ENCODE measurements at places on chromosomes 1 and 21.
A peak's percentile ranks its signal among the peaks of the same experiment; 100 is the strongest.

GRCh38 chr1:182670032-182670749, 14.2 kb downstream of the RGS8 start:
- no peak for ATAC-seq

DNA sequence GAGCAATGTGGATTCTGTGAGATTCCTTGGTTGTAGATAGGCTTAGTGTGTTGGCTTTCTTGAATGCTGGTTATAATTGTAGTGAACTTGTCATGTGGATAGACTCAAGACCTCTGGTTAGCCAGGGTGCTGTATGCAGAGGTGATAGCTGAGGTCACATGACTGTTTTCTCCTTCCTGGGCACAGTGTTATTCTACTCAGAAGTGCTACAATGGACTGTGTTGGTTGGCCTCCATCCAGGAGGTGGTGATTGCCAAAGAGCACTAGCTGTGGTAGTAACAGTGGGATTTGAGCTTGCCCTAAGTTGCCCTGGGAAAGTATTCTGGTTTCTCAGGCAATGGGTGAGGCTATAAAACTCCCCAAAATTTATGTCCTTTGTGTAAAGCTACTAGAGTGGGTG, 71.6 kb downstream of the SH3BGR start:
- ATAC-seq, result no peak

- ATAC-seq, result no peak
Measured at GRCh38 chr1:78420181-78420580, 70.6 kb upstream of the PTGFR start.

DNA sequence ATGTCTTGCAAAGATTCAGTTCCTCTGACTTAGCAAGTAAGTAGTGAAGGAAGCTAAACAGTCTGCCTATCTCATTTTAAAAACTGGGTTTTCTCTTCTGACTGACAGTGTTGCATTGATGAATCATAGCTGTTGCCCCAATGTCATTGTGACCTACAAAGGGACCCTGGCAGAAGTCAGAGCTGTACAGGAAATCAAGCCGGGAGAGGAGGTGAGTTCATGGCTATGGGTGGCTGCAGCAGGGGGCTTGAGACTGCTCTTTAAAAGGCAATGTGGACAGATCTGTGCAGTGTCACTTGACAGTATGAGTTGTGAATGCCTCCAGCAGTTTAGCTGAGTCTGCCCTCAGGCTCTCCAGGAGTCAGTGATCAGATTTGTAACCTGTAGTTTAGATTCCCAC, 46.6 kb downstream of the SMYD2 start:
- ATAC-seq, result no peak

DNA sequence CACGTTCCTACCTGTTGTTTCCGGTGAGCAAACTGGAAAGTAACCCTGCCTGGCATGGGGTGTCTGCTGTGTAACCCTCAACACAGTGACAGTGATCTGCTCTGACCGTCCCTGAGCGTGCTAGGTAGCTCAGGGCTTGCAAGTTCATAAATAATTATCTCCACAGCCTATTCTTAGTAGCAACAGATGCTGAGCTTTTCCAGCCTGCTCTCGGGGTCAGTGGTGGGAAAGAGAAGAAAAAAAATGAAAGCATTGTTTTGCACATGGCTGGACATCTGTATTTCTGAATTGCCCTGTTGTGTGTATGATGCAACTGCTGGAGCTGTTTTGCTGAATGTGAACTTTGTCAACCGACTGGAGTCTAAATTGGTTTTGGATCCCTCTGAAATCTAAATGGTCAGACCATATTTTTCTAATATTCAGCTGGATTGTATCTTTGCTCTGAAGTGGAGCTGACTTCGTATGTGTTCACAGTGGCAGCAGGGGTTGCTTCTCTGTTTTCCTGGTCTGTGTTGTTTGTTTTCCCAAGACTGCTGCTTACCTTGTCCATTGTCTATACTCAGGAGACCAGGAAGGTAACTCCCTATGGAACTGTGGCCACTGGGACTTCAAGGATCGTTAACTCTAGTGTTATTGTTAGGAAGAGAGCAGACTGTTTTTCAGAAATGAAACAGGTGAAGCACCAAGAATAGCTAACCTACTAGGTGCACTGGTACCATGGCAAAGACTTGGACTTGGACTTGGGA, 27.0 kb downstream of the TGFB2 start:
- no peak for ATAC-seq

- no peak for ATAC-seq
Measured at GRCh38 chr1:150626150-150626549, 3.3 kb downstream of the ENSA start.

DNA sequence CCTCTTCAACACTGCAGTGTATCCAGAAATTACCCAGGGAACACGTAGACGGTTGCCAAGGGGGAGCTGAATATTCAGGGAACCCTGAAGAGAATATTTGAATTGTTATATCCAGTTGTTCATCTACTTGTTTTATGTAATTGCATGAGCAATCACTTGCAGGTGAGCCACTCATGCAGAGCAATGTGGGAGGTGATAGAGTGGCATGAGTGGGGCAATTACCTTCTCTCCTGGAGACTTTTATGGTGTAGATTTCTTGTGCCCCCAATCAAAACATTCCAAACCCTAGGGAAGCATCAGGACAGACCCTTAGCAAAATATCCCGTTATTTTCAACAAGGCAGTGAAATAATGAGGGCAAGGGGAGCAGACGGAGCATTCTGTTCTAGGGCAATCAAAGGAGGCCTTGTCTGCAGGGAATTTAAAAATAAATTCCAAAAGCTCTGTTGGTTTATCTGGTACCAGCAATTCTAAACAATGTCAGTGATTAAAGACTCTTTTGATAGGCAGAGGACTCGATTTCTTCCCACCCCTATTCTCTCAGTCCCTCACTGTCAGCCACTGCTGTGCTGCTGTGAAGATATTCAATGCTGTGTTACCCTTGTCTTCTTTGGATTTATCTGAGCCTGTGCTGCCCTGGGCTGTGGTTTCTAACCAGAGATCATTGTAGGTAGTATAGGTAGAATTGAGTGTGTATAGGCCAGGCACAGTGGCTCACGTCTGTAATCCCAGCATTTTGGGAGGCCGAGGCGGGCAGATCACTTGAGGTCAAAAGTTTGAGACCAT, 180.2 kb upstream of the MAP1LC3C start:
- ATAC-seq, result no peak

DNA sequence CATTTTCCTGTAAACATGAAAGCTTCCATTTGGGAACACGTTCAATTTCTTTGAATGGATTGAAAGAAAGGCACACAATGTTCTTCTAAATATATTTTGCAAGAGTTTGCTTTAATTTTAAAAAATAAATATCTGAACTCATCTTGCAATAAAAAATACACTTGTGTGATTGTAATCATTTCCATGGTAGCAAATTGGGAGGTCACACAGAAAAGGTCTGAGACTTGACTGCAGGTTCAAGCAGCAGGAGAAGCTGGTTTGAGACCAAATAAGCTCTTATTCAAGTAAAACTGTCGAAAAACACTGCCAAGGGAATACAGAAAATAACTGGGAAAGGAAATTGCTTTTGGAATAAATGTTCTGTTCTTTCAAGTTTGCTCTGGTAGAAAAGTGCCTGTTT, 498.9 kb downstream of the ADGRL2 start:
- no peak for ATAC-seq

- peak; percentile 30 for ATAC-seq
Measured at GRCh38 chr21:29025328-29025713, 853 bp downstream of the USP16 start.

- ATAC-seq, result peak; percentile 43
Measured at GRCh38 chr1:211331011-211331709, 4.5 kb downstream of the TRAF5 start.

DNA sequence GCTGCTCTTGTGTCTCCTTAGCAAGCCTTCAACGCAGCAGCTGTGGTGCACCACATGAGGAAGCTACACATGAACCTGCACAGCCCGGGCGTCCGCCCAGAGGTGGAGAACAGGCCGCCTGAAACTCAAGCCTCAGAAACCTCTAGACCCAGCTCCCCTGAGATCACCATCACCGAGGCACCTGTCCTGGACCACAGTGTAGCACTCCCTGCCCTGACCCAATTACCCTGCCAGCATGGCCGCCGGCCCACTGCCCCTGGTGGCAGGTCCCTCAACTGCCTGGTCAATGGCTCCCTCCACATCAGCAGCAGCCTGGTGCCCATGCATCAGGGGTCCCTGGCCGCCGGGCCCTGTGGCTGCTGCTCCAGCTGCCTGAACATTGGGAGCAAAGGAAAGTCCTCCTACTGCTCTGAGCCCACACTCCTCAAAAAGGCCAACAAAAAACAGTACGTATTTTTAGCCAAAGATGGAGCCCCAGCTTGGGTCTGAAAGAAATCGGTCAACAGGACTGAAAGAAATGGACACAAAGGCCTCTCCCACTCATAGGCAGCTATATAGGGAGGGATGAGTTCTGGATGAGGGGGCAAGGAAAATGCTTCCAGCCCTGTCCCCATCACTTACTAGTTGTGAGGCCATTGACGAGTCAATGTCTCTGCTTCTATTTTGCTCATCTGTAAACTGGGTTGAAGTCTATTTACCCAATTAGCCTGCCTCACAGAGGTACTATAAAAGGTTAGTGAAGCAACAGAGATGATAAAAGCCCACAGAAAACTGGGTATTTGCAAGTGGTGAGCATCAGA, 28.5 kb downstream of the CAMK1G start:
- ATAC-seq, result no peak

DNA sequence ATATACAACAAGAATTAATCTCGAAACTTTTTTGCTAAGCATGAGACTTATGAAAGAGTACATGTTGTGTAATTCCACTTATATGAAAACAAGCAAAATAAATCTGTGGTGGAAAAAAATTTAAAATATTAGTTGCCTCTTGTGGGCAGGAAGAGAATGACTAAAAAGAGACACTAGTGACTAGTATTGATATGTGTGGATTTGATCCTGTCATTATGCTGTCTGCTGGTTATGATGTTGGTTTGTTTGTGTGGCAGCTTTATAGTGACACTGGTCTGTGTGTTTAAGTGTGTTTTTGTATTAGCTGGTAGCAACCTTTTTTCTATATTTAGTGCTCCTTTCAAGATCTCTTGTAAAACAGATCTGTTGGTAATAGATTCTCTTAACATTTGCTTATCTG, 267.8 kb upstream of the NRIP1 start:
- ATAC-seq, result no peak

GRCh38 chr1:39729030-39729429, 9.7 kb upstream of the PPIE start:
- ATAC-seq, result no peak

- no peak for ATAC-seq
Measured at GRCh38 chr21:18776936-18777335, 373.4 kb upstream of the TMPRSS15 start.

- no peak for ATAC-seq
Measured at GRCh38 chr1:87739141-87739540, 410.5 kb downstream of the LMO4 start.

DNA sequence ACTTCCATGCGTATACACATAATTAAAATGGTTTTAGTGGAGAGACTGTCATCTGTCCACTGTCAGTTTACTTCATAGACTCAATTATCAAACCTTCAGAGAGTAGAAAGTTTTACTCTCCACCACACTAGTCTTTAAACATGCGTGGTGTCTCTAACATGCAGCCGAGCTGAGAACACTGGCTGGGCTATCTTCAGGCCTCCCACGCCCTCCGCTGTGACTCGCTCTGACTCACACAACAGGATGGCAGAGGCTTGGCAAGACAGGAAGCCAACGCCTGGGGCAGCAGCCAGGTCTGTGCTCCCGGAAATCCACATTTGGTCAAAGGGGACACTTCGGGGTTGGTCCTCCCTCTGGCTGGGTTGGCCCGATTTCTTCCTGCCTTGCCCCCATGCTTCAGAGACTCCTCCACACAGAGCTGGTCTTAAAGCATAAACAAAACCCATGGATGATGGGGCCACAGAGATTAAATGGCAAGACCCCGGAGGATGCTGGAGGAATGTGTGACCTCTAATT, 22.7 kb upstream of the IFNGR2 start:
- ATAC-seq, result peak; percentile 97

Data from SK-N-SH treated with all-trans-retinoic acid at 6 μM for 48 hours (cell line).